ENCODE measurements at places on chromosomes 11 and 22. TPM values are rescaled to one million over a fixed set of nuclear protein-coding genes. Genes with fewer than 3 reads are reported as not detected.
A peak's percentile ranks its signal among the peaks of the same experiment; 100 is the strongest.

DNA sequence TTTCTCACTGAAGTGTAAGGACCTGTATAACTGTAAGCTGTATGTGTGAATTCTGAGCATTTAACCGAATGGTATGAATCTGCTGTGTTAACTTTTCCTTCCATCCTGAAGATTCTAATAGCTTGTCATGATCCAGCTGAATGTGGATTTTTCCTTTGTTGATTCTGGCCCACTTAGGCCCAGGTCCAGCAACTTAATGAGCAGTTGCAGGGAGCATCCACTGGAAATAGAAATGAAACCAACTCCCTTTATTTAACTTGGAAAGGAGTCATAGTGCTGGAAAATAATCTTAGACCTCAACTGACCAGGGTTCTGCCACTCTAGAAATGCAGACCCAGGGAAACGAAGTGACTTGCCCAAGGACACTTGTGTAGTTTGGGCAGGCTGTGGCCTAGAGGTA is 142.3 kb upstream of the MTNR1B start:
- DNase-seq: no peak

GRCh38 chr11:109390752-109391151 is 31.2 kb upstream of the C11orf87 start:
- no peak for DNase-seq

- no peak for DNase-seq
Observed at GRCh38 chr11:125946712-125947418, 1.0 kb downstream of the VSIG10L2 start.

DNA sequence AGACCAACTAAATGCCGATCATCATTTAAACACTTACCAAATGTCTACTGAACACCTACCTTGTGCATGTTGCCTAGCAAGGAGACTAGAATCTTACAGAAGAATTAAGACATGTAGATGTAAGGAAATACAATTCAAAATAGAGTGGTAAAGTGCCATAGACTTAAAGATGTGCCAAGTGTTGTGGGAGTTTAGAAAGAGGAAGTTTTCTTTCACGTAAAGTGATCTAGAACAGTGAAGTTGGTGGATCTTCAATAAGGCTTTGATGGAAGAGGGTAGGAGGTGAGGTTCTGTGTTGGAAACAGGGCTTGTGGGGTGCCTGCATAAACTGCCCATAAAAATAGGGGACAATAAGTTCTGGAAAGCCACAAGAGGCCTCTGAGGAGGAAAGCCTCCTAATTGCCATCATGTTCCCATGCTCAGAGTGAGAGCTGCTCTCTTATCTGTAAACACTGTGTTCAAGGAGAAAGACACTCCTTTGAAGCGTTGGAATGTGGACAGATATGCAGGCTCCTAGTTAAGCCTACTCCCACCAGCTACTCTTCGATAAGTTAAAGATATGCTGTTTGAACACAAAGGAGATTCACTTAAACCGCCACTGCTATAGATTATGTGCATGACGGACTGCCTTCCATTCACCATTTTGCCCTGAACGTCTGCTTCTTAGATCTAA is 66.7 kb downstream of the HSD17B12 start:
- DNase-seq: no peak

GRCh38 chr11:77471558-77472193 is 2.2 kb downstream of the PAK1 start:
- no peak for DNase-seq

DNA sequence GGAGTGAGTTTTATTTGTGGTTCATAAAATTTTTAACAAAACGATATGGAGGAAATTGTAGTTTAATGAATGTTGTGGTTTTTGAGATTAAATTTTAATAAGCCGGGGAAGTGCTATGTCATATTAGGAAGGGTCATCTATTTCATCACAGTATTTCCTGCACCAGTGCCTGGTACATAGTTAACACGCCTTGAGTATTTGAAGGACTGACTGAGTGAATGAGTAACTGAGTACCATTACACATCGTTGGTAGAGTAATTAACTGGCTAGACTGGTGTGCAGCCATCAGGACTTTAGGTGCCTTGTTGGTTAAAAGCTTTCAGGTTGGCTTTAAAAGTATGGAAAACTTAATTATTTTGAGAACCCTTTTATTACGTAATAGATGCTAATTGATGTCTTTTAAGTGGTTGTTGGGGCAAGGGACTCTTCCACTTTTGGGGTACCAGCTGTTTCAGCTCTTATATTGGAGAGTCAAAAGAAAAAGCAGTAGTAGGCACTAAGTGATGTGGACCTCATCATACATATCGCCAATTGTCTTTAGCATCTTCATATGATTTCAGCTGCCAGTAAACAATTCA is 101.8 kb downstream of the DDX10 start:
- no peak for DNase-seq

- DNase-seq: no peak
Observed at GRCh38 chr11:129331217-129331616, 44.4 kb upstream of the BARX2 start.

DNA sequence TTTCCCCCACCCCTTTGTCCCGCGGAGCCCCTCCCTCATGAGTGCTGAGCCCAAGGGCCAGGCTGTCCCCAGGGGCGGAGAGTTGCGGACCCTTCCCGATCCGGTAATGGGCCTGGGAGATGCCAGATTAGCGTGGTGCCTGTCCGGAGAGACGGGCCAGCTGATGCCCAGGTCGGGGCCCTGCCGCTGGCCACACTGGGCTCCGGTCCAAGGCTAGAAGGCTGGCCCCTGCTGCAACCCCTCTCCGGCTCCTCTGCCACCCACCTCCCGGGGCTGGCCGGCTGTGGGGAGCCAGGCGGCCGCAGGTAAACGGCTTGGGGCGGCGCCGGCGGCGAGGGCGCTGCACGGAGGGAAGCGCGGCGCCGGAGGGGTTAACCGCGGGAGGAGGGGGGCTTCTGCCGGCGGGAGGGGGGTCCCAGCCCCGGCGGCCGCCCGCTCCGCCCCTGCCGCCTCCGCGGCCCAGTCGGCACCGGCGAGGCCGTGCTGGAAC is at the start of gene KCNK4:
KCNK4 (plus strand) TSS at position 41 of the 490 bp plus-strand sequence. CDS start 1,717 bp downstream, outside the sequence.
- no peak for DNase-seq

- peak; percentile 94 for DNase-seq
Observed at GRCh38 chr22:23282089-23282501, 101.8 kb downstream of the BCR start.

KRTAP5-7 gene
- total RNA-seq: not detected

SYT9 gene
- total RNA-seq: not detected

LRP4 gene
- 0.28 TPM for total RNA-seq

MAML2 gene
- total RNA-seq: 8.7 TPM
